ENCODE measurements at places on chromosomes 7 and 10.

GRCh38 chr10:77553311-77553710 lies 84.3 kb downstream of the KCNMA1 start:
- no peak for DNase-seq

DNA sequence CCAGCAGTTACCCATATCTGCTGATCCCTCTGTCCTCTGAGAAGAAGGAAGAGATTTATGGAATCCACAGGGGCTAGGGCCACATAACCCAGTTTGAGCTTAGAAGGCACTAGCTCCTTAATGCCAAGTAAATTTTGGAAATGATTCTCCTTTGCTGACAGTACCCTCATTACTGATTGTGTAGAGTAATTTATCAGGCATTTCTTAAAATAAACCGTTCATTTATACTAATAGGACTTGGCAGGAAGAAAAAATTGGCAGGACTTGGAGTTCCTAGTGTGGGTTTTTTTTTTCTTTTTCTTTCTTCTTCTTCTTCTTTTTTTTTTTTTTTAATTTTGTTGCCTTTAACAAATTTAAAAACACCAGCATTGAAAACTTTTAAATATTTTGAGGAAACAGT lies 645.7 kb downstream of the SUGCT start:
- DNase-seq, result no peak

GRCh38 chr7:112986256-112987031 lies 100.2 kb downstream of the GPR85 start:
- DNase-seq, result peak; percentile 84

DNA sequence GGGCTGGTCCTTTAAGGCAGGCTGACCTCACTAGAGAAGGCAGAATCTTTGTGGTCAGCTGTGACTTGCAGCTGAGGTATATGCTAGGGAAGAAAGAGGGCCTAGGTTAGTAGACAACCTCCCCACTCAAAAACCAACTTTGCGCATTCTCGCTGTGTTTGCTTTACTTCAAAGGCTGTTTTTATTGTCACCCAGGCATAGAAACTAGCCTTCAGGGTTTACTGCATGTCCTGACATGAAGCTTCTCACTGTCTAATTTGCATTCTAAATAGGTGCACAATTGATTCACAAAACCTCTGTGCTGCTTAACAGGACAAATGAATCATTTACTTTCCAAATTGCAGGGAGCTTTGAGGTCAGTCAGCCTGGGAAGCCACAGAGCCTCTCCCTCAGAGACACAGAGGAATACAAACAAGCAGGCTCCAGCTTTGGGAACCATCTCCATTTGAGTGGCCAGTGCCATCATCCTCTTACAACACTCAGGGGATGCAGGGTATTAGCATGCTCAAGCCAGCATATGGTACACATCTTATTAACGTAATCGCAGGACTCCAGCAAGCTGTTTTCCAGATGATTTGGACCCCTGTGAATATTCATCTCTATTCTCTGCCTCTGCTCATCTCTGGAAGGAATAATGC lies 596.4 kb upstream of the GHITM start:
- DNase-seq, result peak; percentile 27

DNA sequence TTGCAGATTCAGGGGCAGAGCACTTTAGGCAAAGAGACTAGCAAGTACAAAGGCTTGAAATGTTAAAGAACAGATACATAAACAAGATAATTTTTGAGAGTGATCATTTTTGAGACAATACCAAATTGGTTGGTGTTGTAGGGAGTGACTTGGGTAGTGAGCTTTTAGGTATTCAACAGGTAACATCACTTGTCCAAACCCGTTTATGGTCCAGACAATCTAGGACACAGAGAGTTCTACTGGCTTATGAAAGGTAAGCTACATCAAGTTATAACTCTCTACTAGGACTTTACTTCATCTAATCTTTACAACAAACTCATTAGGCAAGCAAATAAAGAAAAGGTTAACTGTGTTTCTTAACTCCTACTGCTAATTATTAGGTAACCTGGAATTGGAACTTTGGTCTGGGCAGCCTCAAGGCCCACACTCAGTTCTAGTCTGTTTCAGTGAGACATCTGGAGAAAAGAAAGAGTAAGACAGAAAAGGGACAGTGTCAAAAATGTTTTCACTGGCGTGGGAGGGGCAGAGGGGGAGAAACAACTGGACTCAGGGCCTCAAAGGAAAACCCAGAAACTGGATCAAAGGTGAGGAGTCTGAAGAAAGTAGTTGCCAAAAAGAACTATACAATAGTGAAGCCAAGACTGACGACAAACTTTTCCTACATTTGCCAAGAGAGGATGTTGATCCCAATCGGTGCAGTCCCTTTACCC lies 39.2 kb downstream of the GNAT3 start:
- DNase-seq, result no peak

DNA sequence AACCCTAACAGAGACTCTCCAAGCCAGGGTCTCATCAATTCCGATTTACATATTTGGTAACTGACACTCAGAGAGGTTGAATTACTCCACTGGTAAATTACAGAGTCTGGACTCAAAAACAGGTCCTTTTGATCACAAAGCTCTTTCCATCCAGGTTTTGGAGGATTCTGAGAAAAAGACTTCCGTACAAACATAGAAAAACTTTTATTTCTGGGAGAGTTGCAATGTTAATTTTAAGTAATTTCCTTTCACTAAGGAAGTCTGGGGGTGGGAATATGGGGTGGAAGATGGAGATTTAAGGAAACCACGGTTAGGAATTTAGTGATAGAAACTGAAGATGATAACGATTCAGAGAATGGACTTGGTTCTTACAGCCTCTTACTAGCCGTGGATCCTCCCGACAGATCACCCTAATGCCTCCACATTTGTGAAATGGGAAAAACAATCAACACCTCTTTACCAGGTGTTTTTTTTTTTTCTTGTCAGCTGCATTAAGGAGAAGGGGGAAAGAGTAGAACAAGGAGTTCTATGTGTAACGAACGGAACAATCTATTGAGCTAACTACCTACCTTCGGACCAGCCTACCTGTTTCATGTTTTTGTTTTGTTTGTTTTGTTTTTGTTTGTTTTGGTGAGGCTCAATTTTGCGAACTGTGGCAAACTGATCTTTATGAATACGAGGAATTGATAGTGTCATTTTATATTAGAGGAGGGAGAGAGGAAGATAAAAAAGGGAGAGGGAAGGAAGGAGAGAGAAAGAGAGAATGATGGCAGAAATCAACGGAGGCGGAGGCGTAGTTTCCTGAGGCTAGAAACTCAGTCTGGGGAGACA lies 1.7 kb upstream of the RBM20 start:
- DNase-seq, result no peak

DNA sequence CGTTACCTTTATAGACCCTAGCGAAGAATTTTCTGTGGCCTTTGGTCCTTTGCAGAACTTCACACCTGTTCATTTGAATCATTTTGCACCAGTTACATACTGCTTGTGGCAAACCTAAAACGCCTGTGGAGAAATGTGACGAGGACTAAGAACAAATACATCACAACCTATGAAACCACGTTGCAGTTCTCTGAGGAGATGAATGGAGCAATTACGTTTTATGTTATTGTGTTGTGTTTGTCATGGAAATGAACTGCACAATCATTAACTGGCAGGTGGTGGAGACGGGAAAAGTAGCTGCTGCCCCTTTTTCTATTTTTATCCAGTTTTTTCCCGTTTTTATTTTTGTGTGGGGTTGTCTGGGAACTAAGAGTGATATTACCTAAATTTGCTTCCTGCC lies 505.5 kb downstream of the SDK1 start:
- DNase-seq, result no peak

DNA sequence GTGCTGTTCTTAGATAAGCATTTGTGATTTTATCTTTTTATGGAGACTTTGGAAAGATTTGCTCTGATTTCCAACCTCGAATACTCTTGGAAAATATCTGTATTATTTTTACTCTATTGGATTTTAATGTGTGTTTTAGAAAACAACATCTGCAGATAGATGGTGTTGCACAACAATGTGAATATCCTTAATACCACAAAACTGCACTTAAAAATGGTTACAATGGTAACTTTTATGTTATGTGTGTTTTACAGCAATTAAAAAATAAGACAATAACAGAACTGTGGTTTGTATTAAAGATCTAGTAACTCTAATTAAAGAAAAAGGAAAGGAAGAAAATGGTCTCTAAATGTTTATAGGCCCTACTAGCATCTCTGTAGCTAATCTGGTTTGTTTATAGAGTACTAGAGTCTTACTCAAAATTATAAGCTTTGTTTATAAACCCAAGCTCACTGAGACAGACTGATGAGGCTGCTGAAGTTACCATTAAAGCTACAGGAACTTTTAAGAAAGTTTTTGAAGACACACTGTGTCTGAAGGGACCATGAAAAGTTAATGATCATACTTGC lies 74.6 kb upstream of the CC2D2B start:
- DNase-seq, result no peak

DNA sequence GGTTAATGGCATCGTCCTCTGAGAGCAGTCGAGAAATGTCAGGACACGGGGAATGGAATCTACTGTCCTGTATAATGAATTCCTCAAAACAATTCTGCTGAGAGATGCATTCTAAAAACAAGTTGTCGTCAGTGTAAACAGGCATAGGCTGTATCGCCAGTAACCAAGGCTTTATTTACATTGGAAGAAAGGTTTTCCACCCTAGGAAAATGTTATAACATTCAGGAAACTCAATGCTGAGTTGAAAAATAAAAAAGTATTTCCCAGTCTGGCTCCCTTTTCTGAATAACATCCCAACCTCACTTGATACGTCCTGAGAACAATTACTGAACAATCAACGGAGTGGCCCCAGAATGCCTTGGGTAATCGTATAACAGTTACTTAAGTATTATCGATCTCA lies 79.6 kb upstream of the UCN3 start:
- no peak for DNase-seq

- peak; percentile 67 for DNase-seq
These were observed 1.8 kb downstream of the GRK5 start for GRCh38 chr10:119209035-119209735.

DNA sequence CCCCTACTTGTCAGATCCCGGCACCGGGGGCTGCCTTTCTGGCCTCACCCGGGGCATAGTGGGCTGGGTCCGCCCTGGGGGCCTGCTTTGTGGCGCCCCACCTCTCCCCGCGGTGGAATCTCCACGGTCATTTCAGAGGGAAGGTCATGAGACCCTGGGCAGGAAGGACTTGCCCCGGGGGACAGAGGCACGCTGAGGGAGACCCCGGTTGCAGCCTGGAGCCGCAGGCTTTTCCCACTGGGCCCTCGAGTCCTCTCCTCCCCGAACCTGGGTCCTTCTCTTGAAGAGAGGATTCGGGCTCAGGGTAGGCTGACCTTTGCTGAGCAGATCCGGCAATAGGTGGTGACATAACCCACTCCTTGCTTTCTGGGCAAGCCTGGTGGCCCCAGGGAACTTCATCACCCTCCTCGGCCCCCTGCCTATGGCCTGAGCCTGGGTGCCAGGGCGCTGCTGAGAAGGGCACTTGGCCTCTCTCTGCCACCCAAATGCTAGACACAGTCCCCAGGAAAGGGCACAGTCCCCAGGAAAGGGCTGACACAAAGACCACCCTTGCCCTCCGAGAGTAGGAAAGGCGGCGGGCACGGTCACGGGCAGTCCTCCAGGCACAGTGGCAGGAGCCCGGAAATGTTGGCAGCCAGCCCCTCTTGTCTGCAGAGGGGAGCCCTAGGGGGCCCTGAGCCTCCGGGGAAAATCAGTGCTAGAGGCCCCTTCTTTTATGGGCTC lies 36.2 kb downstream of the FKBP6 start:
- no peak for DNase-seq

- peak; percentile 85 for DNase-seq
These were observed 21.4 kb upstream of the MKI67 start for GRCh38 chr10:128147669-128148068.

DNA sequence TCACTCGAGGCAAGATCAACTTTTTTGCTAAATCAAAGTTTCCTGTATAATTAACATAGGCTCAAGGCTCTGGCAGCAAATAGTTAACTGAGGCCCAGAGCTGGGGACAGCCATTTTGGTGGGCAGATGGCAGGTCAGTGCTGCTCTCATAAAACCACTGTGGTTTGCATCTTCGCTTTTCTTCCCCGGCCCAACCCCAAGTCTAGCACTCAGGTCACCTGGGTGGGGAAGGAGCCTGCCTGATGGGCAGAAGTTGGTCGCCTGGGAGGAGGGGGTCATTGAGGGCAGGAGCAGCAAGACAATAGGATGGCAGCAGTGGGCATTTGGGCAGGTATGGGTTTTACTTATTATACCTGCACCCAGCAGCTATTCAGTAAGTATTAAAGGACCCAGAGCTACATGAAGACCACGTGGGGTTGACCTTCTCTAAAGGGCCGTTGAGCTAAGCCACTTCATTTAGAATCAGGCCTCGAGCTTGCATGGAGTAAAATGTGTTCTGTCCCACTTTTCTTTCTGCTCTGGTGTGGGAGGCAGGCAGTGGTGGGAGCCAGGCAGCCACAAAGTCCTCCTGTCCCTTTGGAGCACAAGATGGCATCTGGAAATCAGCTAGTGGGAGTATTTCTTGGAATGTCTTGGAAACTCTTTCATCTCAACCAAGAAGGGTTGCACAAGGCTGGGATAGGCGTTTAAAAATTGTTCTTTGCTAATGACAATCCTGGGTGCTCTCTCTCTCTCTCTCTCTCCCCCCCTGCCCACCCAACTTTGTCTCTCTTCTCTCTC lies 133.4 kb downstream of the SPAG6 start:
- no peak for DNase-seq

- no peak for DNase-seq
These were observed 186.1 kb downstream of the MLLT10 start for GRCh38 chr10:21720090-21720489.

- peak; percentile 87 for DNase-seq
These were observed 54.3 kb downstream of the CLIP2 start for GRCh38 chr7:74343281-74344131.

- DNase-seq, result no peak
These were observed 237.3 kb downstream of the ZMYND11 start for GRCh38 chr10:372566-372965.

- no peak for DNase-seq
These were observed 370.9 kb downstream of the SH2D4B start for GRCh38 chr10:80908611-80909010.

GRCh38 chr10:29022513-29022912 lies 266.4 kb upstream of the LYZL1 start:
- DNase-seq, result no peak

- no peak for DNase-seq
These were observed 71.1 kb downstream of the PTPRN2 start for GRCh38 chr7:158516524-158516923.

GRCh38 chr10:84987039-84987438 lies 658.6 kb downstream of the CCSER2 start:
- no peak for DNase-seq

GRCh38 chr7:155166108-155166507 lies 96.0 kb downstream of the HTR5A start:
- DNase-seq, result no peak

GRCh38 chr10:86251426-86251825 lies 115.2 kb downstream of the GRID1 start:
- DNase-seq, result no peak

DNA sequence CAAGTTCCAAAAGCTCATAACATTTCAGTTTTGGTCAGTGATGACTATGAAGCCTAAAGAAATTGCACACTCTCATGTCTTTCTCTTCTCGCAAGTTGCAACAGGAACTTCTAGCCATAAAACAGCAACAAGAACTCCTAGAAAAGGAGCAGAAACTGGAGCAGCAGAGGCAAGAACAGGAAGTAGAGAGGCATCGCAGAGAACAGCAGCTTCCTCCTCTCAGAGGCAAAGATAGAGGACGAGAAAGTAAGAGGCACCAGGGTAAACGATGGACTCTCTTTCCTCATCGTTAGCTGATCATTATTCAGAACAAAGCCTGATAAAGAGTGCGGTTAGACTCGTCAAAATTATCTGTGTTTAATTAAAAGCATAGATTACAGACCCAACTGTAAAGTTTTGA lies 94.7 kb downstream of the HDAC9 start:
- DNase-seq, result no peak

GRCh38 chr7:1853431-1853985 lies 183.4 kb downstream of the ELFN1 start:
- DNase-seq, result no peak

Data from fibroblast of skin of back (primary cell).